ENCODE measurements at places on chromosomes 5 and 9.

DNA sequence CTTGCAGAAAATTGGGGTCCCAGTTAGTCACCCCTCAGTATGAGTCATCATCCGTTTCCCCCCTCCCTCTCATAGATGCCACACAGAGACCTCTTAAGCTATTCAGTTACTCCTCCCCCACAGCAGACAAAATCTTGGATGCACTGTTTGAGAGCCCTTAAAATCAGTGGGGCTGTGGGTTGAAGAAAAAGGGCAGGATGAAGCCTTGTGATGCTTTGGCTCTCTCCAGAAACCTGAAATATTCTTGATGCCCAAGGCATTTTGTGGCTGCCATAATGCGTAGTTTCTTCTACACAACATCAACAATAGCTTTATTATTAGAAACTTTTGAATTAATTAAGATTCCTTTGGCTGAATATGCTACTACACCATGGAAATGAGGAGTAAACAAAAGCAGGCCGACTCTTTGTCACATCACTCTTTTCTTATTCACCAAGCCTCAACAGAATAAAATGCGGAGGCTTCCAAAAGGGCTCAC is 133.8 kb downstream of the MRPS30 start:
- DNase-seq, result no peak

DNA sequence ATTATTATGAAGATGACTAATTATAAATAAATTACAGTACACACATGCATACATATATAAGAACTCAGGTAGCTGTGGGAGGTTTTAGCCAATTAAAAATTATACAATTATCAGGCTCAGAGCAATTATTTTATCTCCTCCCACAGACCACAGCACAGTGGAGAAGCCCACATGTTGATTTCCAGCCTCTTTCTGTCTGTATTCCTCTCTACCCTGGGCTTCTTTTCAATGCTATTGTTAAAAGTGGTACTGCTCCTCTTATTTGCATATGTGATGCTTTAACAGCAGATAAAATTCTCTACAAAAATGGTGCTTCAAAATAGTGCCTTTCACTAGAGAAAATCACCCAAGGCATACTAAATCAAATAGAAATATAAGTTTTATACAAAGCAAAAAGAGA is 218.7 kb downstream of the NFIB start:
- no peak for DNase-seq

GRCh38 chr5:176908675-176909368 is 9.7 kb upstream of the HK3 start:
- no peak for DNase-seq

DNA sequence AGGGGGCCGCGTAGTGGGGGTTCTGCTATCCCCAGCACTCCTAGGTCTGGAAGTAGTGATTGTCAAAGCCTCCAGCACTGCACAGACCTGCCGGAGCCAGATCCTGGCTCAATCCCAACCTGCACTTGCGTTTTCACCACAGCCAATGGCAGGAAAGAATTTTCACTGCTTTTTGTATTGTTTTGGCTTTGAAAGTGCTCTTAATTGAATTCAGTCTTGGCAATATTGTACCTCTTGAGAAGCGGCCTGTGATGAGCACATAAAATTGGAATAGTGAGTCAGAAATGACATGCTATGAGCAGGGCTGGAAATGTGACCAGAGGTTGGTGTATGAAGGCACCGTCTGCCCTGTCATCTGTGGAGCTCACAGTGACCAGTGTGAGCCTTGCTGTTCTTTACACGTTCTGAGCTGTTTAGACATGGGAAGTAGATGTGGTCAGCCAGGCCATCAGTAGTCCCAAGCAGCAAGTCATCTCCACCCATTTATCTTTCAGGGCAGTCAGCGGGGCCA is 41.5 kb downstream of the SECISBP2 start:
- DNase-seq, result no peak
